Body of pancreas (tissue), 4 donors: ENCODE measurements at places on chromosomes 6 and 20. TPM values are rescaled to one million over a fixed set of nuclear protein-coding genes. Genes with fewer than 3 reads are reported as not detected.

Gene MUCL3
- 0.52 TPM for total RNA-seq

DNA sequence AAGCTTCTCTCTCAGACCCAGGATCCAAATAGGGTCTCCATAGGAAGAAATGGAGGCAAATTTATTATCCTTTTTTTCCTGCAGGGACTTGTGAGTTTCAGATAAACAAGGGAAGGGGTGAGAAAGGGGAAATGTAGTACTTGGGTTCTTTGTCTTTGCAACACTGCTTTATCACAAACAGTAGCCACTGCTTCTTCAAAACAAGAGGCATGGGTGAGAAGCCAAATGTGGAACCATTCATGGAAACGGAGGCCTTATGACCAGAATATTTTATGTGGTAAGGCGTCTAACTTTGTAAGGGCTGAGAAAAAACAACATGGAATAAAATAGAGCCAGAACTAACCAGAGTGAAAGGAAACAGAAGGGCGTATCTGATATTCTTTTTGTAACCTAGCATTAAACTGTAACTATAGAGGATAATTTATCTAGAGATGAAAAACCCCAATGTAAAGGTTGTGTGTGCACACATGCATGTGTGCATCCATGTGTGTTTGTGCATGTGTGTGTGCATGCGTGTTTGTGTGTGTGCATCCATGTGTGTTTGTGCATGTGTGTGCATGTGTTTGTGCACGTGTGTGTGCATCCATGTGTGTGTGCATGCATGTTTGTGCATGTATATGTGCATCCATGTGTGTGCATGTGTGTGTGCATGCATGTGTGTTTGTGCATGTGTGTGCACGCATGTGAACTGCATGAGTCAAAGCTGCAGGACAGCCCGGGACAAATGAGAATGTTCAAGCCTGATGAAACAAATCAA lies 143.3 kb upstream of the SMLR1 start:
- no peaks in the 10 kb centered on the region for H3K4me1 ChIP-seq
- H3K4me3 ChIP-seq = no peak overlapping the region
- H3K27me3 ChIP-seq = no peaks in the 10 kb centered on the region
- no peaks in the 10 kb centered on the region for H3K36me3 ChIP-seq
- H3K27ac ChIP-seq = no peak overlapping the region

Gene LINC00237
- total RNA-seq = not detected

DNA sequence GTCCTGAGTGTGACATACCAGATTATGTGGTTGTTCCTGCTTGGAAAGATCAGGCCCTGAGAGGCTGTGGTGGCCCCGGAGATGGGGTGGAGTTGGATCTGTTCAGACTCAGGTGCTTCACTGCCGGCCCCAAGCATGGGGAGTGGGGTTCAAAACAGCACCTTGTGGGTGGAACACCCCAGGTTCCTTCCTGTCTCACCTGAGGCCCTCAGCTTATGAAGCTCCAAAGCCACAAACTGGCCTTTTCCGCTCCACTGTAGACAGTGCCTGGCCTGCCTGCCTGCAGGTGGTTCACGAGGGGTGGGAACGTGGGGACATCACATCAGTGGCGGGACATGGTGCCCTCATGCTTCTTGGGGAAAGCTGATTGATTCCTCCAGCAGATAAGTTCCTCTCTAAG lies 146.4 kb downstream of the TAF4 start:
- no peak overlapping the region for H3K4me3 ChIP-seq
- no peaks in the 10 kb centered on the region for H3K36me3 ChIP-seq
- no peaks in the 10 kb centered on the region for H3K27me3 ChIP-seq

Gene GABRR2
- total RNA-seq = 0.52 TPM

DNA sequence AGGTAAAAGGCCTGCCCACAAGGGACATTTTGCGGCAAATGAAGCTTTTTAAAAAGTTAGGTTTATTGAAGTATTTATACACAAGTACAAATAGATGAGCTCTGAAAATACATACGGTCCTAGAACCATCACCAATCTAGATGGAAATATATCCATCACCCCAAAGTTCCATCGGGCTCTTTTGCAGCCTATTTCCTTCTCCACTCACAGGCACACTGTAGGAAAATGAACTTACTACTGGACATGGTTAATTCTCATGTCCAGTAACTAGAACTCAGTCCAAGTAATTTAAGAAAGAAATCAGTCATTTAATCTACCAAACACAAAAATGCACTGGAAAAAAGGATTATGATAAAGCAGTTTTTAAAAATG lies 6.2 kb downstream of the PCNA start:
- no peak for DNase-seq
- peaks cover 15% of the 10 kb centered on the region for H3K4me1 ChIP-seq

DNA sequence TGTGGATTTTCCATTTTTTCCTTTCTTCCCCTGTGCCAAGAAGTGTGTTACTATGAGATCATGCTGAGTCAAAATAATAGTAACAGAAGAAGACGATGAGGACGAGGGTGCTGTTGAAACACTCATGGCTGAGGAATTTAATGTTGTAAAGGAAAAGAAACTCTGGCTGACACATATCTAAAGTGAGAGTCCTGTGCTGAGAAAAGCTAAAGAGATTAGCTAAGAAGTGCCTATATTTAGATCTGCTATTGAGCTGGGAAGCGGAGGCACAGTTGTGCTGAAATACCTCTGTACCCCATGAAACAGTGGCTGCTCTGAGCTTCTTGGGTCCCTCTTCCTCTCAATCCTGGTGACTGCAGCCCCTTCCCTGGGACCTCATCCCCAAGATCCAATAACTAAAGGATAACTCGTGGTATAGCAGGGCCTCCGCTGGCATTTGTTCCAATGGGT lies 1.1 kb upstream of the SYTL3 start:
- no peaks in the 10 kb centered on the region for H3K36me3 ChIP-seq
- H3K4me1 ChIP-seq = peaks cover 5% of the 10 kb centered on the region
- H3K27me3 ChIP-seq = no peaks in the 10 kb centered on the region

Gene MAFB
- total RNA-seq = 21.1 TPM

Gene ANGPT4
- total RNA-seq = 0.66 TPM

Gene RPS6KA2
- total RNA-seq = 24.4 TPM

DNA sequence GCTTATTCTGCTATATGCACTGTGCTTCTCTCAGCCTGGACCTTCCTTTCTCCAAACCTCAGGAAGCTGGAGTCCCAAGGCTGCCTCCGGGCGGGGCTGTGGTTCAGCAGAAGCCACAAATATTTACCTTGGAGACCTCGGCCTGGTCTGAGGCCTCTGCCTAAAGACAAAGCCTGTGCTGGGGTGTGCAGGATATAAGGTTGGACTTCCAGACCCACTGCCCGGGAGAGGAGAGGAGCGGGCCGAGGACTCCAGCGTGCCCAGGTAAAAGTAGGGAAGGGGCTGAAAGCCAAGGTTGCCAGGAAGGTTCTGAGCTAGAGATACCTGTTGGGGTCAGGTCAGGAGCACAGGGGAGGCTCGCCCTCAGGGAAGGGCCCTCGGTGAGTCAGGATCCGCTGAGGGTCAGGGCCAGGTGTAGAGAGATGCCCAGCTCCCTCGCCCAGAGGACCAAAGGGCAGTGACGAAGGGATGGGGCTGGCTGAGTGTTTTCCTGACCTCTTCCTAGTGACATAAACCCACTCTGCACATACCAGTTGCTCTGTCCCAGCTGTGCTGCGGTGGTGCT lies at the start of gene BPIFB1:
Gene BPIFB1, plus strand, starts transcription at position 224 of the 565 bp plus-strand sequence. CDS start 2,860 bp downstream, outside the sequence.
- H3K27ac ChIP-seq = no peak within 1 kb of the TSS
- no peak for DNase-seq
- H3K27me3 ChIP-seq = no peaks in the 10 kb centered on the region

DNA sequence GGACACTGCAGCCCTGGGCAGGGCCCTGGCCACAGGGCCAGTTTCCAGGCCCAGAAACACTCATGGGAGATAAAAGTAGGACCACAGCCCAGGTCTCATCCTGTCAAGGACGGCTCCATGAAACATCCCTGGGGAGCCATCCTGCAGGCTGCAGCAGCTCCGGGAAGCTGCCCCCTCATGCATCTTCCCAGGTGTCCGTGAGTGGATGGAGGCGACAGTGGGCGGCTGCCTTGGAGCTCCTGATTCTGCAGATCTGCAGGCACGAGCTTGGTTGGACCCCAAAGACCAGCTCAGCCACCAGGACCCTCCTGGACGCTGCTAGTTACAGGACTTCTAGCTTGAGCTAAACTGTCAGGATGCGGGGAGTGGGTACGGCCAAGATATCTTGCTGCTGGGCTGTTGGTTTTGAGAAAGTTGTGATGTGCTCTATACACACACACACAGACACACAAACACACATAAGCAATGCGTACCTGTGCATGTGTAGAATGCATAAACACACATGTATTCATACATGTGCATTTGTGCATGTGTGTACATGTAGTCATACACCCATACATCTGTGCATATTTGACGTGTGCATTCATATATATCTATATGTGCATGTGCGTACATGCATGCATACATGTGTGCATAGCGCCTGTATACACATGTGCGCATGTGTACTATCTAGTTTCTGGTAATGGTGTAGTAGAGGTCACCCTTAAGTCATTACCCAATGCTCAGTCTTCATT lies 297.8 kb downstream of the TAF4 start:
- H3K27ac ChIP-seq = no peak overlapping the region
- no peaks in the 10 kb centered on the region for H3K4me1 ChIP-seq
- no peak for DNase-seq

Gene FRK
- total RNA-seq = 9.1 TPM

DNA sequence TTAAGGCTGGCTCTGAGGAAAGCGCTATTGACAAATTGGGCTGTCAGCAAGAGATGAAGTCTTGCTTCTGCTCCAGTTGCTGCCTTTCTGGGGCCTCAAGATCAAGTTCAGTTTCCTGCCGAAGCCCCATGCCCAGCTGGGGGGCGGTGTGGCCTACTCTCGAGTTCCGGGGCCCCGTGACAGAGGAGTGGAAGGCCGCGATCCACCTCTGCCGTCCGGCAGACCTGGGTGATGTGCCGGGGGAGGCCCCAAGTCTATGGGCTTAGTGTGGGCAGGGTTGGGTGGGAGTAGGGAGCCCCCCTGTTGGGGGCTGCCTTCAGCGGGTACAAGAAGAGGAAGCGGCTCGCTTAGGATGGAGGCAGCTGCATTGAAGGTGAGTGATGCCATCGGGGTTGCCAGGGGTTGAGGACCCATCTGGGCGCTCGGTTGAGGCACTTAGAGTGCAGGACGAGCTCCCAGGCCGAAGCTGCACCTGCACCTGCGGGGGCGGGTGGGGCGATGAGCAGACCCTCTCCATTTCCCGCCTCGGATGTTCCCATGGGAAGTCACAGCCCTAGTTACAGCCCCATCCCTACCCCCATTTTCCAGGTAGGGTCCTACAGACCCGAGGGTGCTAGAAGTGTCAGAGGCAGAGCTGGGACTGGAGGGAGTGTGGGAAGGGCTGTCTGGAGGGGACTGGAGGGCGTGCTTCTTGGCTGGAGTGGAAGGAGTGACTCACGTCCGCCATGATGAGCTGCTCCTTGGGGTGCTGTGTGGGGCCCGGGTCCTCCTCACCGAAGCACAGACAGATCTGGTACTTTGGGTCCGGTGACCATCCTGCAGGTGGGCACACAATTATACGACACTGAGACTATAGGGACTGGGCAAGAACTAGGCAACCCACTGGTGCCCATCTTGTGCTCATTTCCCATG lies 2.9 kb upstream of the FOXS1 start:
- no peak overlapping the region for H3K4me3 ChIP-seq
- no peaks in the 10 kb centered on the region for H3K27me3 ChIP-seq
- H3K4me1 ChIP-seq = peaks cover 11% of the 10 kb centered on the region

GRCh38 chr6:7311917-7312615 lies 933 bp downstream of the SSR1 start:
- H3K27me3 ChIP-seq = no peaks in the 10 kb centered on the region
- H3K4me1 ChIP-seq = peaks cover 39% of the 10 kb centered on the region
- H3K4me3 ChIP-seq = peak overlapping the region; percentile 87
- H3K27ac ChIP-seq = peak overlapping the region; percentile 99
- no peaks in the 10 kb centered on the region for H3K36me3 ChIP-seq

DNA sequence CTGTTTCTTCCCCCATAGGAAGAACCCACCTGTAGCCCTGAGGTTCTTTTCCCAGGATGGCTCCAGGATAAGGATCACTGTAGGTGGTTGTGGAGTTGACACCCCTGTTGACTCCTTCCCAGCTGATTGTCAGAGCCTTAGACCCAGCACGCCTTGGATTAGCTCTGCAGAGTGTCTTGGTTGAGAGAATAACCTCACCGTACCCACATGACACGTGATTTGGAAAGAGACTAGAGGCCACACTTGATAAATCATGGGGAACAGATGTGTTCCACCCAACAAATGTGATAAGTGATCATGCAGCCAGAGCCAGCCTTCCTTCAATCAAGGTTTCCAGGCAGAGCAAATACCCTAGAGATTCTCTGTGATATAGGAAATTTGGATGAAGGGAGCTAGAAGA lies 12.2 kb downstream of the BTN3A1 start:
- H3K27me3 ChIP-seq = no peaks in the 10 kb centered on the region
- H3K4me1 ChIP-seq = no peaks in the 10 kb centered on the region
- H3K36me3 ChIP-seq = peaks cover 2% of the 10 kb centered on the region
- H3K4me3 ChIP-seq = no peak overlapping the region
- no peak for DNase-seq

Gene CEP250
- total RNA-seq = 27.0 TPM

Gene DPPA5
- not detected for total RNA-seq

- H3K27ac ChIP-seq = no peak overlapping the region
- peaks cover 68% of the 10 kb centered on the region for H3K27me3 ChIP-seq
- H3K36me3 ChIP-seq = no peaks in the 10 kb centered on the region
- H3K4me3 ChIP-seq = no peak overlapping the region
Measured at GRCh38 chr6:99603421-99604165, 3.0 kb upstream of the PRDM13 start.

GRCh38 chr6:43481075-43481474 lies 3.7 kb downstream of the TJAP1 start:
- no peak overlapping the region for H3K4me3 ChIP-seq
- no peaks in the 10 kb centered on the region for H3K27me3 ChIP-seq
- H3K4me1 ChIP-seq = peaks cover 45% of the 10 kb centered on the region

DNA sequence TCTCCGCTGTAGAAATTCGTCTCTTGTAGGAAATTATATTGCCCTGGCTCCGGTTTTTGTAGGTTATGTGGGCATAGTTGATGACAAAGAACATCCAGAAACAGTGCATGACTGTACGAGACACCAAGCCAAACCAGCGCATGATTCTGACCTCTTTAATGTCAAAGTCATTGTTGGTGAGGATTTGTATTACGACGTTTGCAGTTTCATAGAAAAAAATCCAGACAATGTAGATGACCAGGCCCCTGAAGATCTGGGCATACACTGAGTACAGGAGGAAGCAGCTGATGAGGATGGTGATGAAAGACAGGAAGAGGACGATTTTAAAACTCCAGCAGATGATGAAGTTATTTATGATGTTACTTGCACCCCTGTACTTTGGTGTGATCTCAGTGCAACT lies 39.1 kb upstream of the TBC1D22B start:
- H3K36me3 ChIP-seq = no peaks in the 10 kb centered on the region
- H3K27ac ChIP-seq = no peak overlapping the region
- DNase-seq = no peak
- H3K27me3 ChIP-seq = no peaks in the 10 kb centered on the region
- peaks cover 6% of the 10 kb centered on the region for H3K4me1 ChIP-seq
- no peak overlapping the region for H3K4me3 ChIP-seq
